ENCODE measurements at places on chromosomes 7 and 10.

DNA sequence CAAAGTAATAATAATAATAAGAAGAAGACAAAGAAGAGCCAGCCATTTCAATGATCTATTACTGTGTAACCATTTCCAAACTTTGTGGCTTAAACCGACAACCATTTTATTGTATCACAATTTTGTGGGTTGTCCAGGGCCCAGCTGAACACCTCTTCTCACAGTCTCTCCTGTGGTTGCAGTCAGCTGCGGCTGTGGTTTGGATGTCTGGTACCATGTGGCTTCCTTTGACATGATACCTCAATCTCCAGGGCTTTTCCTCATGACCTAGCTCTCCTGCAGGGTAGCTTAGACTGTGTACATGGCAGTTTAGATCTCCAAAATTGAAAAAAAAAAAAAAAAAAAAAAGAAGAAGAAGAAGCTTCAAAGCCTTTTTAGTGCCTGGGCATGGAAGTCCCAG, 72.6 kb upstream of the NFKB2 start:
- DNase-seq: no peak

GRCh38 chr10:484441-484924, 205.0 kb downstream of the DIP2C start:
- DNase-seq: no peak

DNA sequence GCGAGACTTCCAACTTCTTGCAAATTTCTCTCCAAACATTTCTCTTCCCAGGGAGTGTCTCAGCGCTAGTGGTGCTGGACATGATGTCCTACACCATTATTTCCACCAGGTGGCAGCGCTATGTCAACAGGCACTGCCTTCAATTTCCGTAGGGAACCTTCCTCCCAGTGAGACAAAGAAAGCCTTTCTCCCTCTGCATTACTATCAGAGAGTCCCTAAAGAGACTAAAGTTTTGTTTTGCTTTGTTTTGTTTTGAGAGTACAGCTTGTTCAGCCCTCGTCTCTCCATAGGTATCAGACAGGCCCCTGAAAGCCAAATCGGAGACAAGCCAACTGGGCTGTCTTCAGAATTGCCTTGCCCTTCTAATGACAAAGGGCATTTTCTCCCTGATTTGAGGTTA, 44.2 kb upstream of the GGCT start:
- no peak for DNase-seq

- DNase-seq: no peak
Measured at GRCh38 chr7:141263508-141263907, 189.6 kb downstream of the TMEM178B start.

- no peak for DNase-seq
Measured at GRCh38 chr10:86671419-86671818, 3.1 kb downstream of the LDB3 start.

DNA sequence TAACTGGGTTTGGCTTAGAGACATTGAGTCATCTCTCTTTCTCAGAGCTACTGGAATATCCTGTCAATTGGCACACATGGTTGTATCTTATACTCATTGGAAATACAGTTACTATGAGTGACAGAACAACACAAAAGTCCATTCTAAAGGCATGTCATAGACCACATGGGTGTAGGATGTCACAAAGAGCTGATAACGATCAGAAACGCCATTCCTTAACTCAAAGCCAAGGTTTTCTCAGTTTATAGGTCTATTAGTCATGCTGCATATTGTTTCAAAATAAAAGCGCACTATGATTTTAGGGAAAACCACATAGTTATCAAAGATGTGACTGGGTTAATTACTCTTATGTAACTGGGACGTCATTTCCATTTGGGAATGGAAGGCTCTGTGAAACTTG, 147.2 kb upstream of the FAM171A1 start:
- no peak for DNase-seq

DNA sequence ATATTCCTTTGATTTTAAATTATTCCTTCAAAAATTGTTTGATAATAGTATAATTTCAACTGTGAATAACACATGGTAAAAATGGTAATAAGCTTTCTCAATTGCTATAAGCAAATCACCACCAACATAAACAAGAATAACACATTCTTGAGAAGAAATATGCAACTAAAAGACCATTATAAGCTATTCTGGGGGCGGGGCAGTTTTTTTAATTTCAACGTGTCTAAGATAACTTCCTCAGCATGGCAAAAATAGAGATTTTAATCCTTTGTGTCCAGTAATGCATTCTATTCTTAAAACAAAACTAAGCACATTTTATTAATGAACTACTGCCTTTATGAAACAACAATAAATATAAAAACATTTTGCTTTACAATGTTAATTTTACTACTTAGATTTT, 1.5 kb downstream of the DNAJC12 start:
- no peak for DNase-seq

GRCh38 chr10:131872827-131873375, 27.9 kb upstream of the PPP2R2D start:
- DNase-seq: no peak

DNA sequence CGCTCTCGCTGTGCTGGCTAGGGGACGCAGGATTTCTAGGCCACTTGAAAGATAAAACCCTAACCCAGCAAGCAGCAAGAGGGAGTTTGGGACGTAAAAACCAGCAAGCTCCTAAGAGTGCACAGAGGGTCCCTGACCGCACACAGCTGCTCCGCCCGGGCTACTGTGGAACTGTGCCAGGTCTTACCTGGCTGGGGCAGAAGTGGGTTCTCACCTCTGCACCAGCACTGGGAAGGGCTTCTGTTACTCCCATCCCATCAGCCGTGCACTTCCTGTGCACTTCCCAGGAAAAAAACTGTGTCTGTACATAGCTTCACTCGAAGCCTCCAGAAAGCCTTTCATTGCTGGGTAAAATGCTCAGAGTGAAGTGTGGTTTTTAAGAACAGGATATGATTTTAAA, 45.9 kb upstream of the PTF1A start:
- DNase-seq: no peak

DNA sequence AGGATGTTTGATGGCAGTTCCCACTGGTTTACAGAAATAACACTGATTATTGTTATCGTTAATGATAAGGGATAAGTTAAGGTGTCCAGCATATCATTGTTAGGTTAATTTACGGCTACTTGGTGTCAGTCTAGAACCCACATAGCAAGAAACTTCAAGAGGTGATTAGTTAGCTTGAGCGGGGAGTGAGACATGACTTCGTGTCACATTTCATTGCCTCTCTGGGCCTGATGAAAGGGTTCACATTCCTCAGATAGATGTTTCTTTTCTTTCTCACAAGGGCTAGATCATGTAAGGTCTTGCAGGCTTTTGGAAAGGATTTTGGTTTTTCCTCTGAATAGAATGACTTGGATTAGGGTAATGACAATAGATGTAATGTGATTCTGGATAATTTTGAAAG, 26.7 kb downstream of the WAC start:
- DNase-seq: no peak

GRCh38 chr7:116630357-116630756, 41.6 kb upstream of the MET start:
- no peak for DNase-seq

- DNase-seq: no peak
Measured at GRCh38 chr7:64618785-64619456, 47.0 kb upstream of the ZNF107 start.

- DNase-seq: no peak
Measured at GRCh38 chr7:85103962-85104361, 82.9 kb downstream of the SEMA3D start.

- no peak for DNase-seq
Measured at GRCh38 chr10:6986927-6987326, 406.9 kb upstream of the PRKCQ start.

GRCh38 chr7:26782501-26782900, 81.9 kb downstream of the SKAP2 start:
- DNase-seq: no peak

DNA sequence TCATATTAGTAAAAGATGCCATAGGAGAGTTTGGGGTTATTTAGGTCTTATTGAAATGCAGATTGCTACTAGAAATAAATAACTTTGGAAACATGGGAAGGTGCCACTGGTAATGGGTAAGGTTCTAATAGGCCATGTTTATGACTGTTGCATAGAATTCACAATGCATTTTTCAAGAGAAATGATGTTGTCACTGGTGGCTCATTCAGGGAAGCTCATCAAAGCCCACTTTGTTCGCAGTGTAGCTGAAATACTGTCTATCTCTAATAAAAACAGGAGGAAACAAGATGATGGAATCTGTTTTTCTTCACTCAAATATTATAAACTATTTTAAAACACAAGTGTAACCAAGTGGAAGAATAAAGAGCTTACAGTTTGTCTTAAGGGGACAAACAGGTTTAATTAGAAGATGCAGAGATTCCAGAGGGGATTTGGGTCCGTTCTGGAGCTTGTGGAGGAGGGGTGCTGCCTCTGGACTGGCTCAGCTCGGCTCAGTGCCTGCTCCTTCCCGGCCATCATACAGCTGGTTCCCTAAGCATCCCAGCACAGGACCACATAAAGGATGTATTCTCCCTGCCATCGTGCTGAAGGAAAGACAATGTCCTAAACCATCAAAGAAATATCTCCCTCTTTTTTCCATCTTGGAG, 20.4 kb downstream of the OPALIN start:
- DNase-seq: no peak

DNA sequence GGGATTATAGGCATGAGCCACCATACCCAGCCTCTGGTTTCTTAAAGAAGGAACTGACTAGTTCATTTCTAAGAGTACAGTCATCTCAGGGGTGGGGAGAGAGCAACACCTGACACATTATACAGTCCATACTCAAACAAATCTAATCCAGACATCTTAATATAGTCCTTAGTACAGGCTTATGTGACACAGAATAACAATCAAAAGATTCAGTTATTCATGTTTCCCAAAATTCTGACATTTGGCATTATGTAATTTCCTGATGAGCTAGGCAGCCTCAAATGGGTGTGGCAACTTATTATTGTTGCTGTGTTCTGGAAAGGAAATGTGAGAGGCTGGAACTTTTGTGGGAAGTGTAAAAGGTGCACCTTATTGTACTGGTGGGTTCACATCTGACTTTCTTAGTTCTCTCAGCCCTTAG, 116.3 kb downstream of the WDFY4 start:
- no peak for DNase-seq

- DNase-seq: no peak
Measured at GRCh38 chr7:24965831-24966708, 13.9 kb downstream of the OSBPL3 start.

DNA sequence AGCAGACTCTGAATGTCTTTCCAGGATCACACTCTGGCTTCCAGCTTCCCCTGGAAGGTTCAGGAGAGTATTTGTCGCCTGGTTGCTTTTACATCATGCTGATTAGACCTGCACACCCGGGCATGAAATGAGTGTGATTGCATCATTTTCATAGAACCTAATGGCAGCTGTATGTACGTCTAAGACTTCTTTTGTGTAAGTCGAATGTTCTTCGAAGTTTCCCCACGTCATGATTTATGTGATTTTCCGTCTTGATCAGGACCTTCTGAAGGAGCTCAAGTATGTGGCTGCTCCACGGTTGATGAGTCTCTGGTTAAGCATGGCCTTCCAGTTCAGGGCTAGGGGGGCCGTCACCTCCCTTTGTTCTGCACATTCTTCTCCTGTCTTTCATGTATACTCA, 4.5 kb downstream of the EIF4H start:
- DNase-seq: no peak

- DNase-seq: no peak
Measured at GRCh38 chr7:44433255-44434022, 57.0 kb downstream of the NUDCD3 start.

- DNase-seq: no peak
Measured at GRCh38 chr10:63480237-63480636, 14.5 kb upstream of the JMJD1C start.

DNA sequence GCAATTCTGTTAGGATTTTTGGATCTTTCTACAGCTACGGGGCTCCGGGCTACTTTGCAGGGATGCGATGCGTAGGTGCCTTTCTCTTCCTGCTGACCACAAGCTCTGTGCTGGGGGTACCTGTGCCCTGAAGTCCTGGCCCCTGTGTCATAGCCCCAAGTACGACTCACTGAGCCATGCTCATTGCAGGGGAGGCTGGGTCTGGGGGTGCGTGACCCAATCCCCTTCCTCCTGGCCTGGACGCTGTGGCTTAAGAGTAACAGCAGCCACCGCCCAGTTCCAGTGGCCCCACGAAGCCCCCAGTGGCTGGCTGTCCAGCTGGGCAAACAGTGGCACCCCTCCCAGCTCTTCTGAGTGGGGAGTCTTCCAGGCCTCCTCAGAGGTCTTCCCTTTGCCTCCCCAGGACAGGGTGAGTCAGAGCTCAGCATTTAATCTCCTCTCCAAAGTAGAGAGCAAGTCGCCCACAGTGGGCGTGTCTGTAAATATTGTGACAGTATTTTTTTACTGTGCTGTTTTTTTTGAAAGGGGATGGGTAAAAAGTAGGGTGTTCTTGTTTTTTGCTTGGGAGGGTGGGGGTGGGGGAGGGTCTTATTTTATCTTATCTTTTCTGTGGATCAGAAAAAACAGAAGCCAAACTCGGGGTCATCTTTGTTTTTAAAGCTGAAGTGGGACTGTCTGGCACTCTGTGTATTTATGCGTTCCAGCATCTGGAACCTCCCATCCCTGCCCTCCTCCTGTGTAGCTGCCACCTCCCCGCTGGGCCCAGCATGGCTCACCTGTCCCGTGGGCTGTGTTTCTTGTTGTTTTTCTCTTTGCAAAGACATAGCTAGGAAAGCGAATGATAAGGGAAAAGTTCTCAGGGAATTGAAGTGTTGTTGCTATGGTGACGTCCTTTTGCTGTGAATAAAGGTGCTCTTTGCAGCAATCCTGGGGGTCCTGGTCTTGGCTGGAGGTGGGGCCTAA, 8.2 kb downstream of the LFNG start:
- peak; percentile 68 for DNase-seq
